Activated CD4-positive, alpha-beta T cell treated with anti-CD3 and anti-CD28 coated beads, Interleukin-2, amount 10 ng/mL, durations not matched to agents 24 days and 14 days (primary cell): ENCODE measurements at places on chromosomes 3 and 15.

DNA sequence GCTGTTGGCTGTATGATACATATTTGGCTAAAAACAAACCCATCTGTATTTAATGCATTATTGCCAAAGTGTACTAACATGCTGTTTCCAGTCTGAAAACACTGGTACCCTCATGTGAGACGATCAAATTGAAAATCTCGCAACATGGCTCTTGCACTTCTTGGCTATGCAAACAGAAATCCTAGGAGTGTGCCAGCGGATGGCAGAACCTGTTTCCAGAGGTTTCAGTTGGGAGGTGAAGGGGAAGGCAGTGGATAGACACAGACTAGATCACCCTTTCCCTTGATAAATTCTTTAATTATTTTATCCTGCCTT, 350.3 kb downstream of the TUSC7 start:
- no peak for DNase-seq

- no peak for DNase-seq
Measured at GRCh38 chr3:69784954-69785514, 45.8 kb downstream of the MITF start.

DNA sequence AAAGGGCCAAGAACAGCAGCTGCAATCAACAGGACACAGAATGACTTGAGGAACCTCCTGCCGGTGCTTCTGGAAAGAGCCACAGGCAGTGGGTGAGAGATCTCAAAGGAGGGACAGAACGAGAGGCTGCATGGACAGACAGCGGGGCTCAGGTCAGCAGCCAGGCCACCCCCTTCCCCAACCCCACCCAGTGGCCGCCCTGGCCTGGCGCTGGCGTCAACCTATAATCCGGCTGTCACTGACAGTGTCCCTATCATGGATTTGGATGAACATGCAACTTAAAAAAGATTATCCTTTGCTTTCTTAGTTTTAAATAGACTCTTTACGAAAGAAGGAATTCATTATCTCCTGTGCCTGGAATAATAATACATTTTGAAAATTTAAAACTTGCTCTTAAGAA, 54.1 kb downstream of the TRPM1 start:
- no peak for DNase-seq

DNA sequence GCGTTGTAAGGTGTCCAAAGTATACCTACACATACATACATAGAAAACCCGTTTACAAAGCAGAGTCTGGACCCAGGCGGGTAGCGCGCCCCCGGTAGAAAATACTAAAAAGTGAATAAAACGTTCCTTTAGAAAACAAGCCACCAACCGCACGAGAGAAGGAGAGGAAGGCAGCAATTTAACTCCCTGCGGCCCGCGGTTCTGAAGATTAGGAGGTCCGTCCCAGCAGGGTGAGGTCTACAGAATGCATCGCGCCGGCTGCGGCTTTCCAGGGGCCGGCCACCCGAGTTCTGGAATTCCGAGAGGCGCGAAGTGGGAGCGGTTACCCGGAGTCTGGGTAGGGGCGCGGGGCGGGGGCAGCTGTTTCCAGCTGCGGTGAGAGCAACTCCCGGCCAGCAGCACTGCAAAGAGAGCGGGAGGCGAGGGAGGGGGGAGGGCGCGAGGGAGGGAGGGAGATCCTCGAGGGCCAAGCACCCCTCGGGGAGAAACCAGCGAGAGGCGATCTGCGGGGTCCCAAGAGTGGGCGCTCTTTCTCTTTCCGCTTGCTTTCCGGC, 318.6 kb downstream of the FGF12 start:
- no peak for DNase-seq

DNA sequence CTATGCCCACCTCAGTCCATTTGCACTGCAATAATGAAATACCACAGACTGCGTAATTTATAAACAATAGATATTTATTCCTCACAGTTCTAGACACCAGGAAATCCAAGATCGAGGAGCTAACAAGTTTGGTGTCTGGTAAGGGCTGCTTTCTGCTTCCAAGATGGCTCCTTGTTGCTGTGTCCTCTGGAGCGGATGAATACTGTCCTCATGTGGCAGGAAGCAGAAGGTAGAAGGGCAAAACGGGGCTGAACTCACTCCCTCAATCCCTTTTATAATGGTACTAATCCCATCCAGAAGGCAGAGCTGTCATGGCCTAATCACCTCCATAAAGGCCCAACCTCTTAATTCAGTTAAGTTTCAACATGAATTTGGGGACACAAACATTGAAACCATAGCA, 75.3 kb downstream of the P2RY1 start:
- DNase-seq = no peak

GRCh38 chr3:30581067-30581585, 25.3 kb upstream of the TGFBR2 start:
- no peak for DNase-seq
